ENCODE measurements at places on chromosomes 12 and 14. TPM values are rescaled to one million over a fixed set of nuclear protein-coding genes. Genes with fewer than 3 reads are reported as not detected.

The MEG3 gene
- not detected for polyA plus RNA-seq

The ATL1 gene
- 1.4 TPM for polyA plus RNA-seq

The COX6A1 gene
- polyA plus RNA-seq, result 1,192 TPM

The MGST1 gene
- 9.1 TPM for polyA plus RNA-seq

The FIGNL2 gene
- not detected for polyA plus RNA-seq

The DDX55 gene
- 7.2 TPM for polyA plus RNA-seq

The CLEC1A gene
- polyA plus RNA-seq, result not detected

The PLEKHH1 gene
- polyA plus RNA-seq, result 0.22 TPM

The ACOT4 gene
- polyA plus RNA-seq, result 9.8 TPM

The ZC3H10 gene
- 1.3 TPM for polyA plus RNA-seq

The NAV3 gene
- polyA plus RNA-seq, result not detected

The MYBPC1 gene
- polyA plus RNA-seq, result not detected

The C12orf56 gene
- not detected for polyA plus RNA-seq

The SERPINA5 gene
- not detected for polyA plus RNA-seq

The KRT6B gene
- polyA plus RNA-seq, result not detected

The TMEM30B gene
- 2.9 TPM for polyA plus RNA-seq

The C14orf132 gene
- not detected for polyA plus RNA-seq

The MANSC4 gene
- polyA plus RNA-seq, result not detected

The ATG2B gene
- polyA plus RNA-seq, result 3.2 TPM

The TSHR gene
- polyA plus RNA-seq, result not detected

The GALNT9 gene
- not detected for polyA plus RNA-seq

The PRR13 gene
- polyA plus RNA-seq, result 1,019 TPM
